Upper lobe of left lung (tissue), 6 donors: ENCODE measurements at places on chromosomes 12 and 14. TPM values are rescaled to one million over a fixed set of nuclear protein-coding genes. Genes with fewer than 3 reads are reported as not detected.

The SERPINA10 gene
- total RNA-seq, result not detected

The DRAM1 gene
- total RNA-seq, result 158 TPM

The NPFF gene
- total RNA-seq, result not detected

The PSEN1 gene
- 60.3 TPM for total RNA-seq

DNA sequence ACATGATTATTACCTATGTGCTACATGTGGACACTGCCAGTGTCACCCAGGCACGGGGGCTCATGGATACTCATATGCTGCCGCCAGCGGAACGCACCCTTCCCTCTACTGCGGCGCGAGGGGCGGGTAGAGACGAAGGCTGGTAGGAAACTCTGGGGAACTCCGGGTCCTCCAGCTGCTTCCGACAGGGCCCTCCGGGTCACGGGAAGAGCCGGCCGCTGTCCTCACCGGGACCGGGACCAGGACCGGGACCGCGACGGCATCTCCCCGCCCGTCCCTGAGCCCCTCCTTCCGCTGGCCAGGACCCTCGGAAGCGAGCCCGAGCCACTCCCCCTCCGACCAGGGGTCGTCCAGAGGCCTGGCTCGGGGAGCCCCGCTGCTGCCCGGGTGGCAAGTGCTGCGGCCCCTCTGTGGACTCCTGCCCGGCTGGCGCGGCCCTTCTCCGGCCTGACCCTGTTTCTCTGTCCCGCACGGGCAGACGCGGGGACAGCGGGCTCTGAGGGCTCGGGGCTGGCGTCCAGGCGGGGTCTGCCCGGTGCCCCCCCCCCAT lies 209.6 kb downstream of the ADGRD1 start:
- no peaks in the 10 kb centered on the region for H3K36me3 ChIP-seq
- no peaks in the 10 kb centered on the region for H3K27me3 ChIP-seq
- no peak for DNase-seq
- no peaks in the 10 kb centered on the region for H3K4me1 ChIP-seq
- no peak overlapping the region for H3K27ac ChIP-seq

DNA sequence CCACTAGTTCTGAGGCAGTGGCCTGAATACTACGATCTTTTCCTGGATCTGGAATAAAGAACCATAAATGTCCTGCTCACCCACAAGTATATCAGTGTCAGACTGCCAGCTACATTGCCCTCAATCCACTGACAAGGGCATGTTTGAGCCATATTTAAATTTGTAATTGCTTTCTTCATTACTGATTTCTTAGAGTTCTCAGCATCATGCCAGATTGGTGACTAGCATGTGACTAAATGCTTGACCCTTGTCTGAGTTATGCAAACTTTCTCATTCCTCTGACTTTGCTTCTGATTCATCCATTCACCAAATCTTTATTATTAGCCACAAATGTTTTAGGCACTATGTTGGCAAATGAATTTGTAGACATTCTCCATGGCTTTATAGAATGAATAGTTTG lies 143.6 kb upstream of the SLC16A7 start:
- H3K27ac ChIP-seq, result no peak overlapping the region
- H3K27me3 ChIP-seq, result no peaks in the 10 kb centered on the region
- H3K4me1 ChIP-seq, result no peaks in the 10 kb centered on the region
- no peaks in the 10 kb centered on the region for H3K36me3 ChIP-seq

DNA sequence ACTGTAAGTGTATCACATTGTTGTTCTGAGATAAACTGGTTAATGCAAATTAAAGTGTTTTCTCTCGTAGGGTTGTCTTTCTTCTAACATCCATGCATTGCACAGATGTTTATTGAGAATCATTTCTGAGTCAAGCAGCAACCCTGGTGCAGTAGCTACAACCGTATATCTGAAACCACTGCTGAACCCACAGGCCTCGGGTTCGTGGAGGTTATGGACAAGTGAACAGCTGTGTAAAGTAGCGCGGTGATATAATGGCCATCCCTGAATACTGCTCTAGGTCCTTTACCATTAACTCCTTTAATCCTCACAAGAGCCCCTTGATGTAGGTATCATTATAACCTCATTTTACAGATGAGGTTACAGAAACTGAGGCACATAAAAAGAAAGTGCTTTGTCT lies 486.1 kb upstream of the TMEM132C start:
- no peak overlapping the region for H3K27ac ChIP-seq
- H3K36me3 ChIP-seq, result no peaks in the 10 kb centered on the region
